ENCODE measurements at places on chromosomes 5 and 9.

DNA sequence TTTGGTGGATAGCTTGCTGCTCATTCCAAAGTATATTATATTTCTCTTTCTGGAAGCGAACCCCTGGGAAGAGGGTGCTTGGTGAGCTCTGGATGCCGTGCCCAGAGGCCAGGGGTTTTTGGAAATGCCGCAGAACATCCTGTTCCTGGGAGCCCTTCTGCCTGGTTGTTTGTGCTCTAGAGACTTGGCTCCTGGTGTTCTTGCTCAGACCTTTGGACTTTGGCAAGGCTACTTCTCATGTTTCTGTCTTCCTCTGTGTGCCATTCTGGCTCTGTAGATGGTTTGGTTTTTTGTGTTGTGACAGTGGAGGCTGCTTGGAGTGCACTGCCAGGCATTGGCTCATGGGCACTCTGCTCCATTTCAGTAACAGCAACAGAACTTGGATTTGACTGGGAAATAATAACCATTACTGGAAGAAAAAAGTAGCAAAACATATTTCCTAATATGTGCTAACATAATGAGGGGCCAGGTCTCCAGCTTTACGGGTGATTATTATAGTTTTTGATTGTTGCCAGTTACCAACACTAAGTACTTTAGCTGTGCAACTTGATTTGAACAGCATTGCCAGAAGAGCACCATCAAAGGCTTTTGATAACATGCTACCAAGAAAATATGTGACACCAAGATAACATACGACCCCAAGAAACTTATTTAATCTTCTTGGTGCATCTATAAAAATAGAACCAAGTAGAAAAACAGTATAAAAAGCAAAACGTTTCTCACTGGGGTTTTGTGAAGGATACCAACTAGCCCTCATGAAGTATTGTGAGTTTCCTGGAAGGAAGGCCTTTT lies 94.2 kb downstream of the PCSK1 start:
- DNase-seq = no peak

DNA sequence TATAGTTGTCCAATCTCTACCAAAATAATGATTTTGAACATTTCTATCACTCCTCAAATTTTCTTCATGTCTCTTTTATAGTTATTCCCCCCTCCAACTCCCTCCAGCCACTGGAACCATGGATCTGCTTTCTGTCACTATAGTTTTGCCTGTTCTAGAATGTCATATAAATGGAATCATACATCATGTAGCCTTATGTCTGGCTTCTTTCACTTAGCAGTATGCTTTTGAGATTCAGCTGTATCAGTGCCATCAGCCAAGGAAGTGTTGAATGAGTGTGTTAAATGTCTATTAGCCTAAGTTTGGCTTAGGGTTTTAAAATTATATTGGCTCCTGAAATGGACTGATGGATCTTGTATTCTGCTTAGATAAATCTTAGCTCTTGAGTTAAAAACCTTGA lies 36.0 kb downstream of the UBE2D2 start:
- no peak for DNase-seq

DNA sequence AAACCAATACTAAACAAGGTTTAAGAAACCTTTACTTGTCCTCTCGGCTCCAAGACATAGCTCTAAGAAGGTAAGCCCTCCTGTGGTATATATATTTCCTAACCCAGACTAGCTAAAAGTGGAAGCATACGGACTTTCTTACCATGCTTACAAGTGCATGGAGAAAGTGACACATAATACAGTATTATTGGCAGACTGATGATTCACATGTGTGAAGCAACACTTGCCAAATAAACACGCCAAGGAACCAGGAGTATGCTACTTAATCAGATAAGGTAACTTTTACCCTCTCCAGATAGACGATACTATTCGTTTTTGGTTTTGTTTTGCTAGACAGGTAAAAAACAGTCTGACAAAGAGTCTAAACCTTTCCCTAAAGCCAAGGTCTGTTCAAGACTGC lies 264.1 kb downstream of the MLLT3 start:
- DNase-seq = no peak

GRCh38 chr5:170221327-170221741 lies 11.5 kb upstream of the C5orf58 start:
- no peak for DNase-seq

DNA sequence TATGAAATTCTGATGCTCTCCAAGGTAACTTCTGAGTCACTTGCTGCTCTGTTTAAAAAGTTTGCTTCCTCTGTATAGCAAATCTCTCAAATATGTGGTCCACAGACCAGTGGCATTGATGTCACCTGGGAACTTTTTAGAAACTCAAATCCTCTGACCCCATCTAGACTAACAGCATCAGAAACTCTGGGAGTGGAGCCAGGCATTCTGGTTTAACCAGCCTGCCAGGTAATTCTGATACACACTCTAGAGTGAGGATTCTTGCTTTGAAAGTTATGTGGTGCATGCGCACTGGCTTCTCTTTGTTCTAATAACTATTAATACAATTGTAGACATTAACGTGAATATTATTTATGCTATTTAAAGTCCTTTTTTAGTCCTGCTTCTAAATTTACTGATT lies 298.1 kb downstream of the SLF1 start:
- no peak for DNase-seq

GRCh38 chr5:75616371-75616881 lies 5.2 kb downstream of the ANKDD1B start:
- no peak for DNase-seq

DNA sequence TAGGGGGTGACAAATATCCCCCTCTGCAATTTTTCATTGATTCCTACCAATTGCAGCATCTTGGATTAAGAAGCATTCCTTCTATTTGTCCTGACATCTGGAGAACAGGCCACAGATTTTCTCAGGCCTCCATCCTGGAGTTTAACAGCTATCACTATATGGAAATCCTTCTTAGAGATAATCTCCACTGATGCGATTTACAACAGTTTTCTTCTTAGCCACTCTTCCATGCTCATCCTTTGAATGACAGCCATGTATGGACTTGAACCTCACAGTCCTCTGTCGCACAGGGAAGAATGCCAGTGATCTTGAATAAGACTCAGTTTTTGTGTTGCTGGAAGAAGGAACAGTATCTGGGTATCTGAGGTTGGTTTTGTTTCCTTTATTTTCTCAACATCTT lies 73.2 kb downstream of the PGM5 start:
- DNase-seq = no peak

DNA sequence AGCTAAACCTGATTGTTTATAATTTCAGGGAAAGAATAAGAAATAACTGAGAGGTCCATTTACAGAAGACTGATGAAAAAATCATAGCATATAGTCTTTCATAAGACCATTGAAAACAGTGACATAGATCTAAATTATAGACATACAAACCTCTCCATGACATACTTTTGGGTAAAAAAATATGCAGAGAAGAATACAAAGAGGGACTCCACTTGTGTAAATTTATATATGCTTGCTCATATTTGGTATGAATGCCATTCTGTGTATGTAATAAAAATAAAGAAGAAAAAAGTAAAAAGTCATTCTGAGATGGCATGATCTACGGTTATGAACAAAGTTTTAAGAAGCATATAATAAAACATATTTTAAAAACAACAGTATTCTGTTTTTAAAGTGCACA lies 310.7 kb downstream of the ASTN2 start:
- DNase-seq = no peak

GRCh38 chr5:36669015-36669651 lies 62.7 kb downstream of the SLC1A3 start:
- no peak for DNase-seq

DNA sequence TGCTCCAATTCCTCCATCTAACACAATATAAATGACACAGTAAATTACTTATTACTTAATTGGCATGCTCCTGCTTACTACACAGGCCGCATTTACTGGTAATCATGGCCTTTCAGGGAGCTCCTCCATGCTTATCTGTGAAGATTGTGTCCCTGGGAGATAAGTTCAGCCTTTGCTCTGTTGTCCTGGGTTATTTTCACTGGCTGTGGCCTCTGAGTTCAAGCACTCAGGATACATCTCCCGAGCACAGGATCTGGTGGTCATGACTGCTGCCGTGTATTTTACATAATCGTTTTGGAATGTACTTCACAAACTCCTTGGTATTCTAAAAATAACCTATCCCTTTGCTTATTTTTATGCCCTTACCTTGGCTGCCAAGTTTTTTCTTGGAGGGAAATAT lies 215.7 kb downstream of the ICE1 start:
- DNase-seq = no peak

DNA sequence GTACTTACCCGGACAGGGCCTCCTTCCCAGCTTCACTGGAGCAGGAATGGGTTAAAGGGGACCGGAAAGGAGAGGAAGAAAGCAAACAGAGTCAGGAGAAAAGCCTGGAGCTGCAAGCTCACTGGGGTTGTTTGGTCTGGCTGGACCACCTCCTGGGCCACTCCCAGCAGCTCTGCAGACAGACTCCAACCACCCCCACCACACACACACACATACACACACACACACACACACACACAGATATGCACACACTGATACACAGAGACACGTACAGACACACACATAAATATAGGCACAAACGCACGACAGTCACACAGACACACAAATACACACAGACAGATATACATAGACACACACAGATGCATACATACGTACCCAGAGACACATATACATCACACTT lies 34.9 kb upstream of the SYNPO start:
- DNase-seq = no peak

DNA sequence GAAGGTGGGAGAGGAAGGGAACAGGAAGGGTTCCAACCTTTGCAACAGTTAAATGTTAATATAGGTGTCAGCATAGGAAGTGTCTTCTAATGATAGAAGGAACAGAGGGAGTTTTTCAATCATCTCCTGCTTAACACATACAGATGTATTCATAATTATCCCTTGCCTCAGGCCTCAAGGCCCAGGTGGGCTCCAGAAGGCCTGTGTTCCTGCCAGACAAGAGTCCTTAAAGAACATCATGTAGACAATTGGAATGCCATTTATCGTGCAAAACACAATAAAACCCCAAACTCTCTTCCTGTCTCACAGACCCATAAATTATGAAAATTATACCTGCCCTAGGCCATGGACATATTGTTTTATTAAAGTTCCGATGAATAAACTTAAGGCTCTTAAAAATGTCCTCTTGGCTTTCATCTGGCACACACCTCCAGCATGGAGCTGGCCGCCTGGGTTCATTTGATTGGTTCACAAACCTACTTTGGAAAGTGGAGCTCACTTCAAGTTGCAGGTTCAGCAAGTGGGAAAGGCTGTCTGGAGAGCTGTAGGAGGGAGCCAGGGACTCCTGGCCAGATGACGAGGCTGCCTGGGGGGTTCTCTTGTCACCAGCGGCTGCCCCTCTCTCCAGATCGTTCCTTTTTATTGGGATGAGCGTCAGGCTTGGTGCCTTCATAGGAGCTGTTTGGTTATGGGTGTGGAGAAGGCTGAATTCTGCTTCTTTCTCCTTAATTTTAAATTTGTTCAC lies 17.5 kb downstream of the SPRY4 start:
- no peak for DNase-seq

- DNase-seq = no peak
Measured at GRCh38 chr9:37197158-37198038, 77.0 kb downstream of the ZCCHC7 start.

GRCh38 chr5:36701085-36701698 lies 94.8 kb downstream of the SLC1A3 start:
- no peak for DNase-seq

- DNase-seq = no peak
Measured at GRCh38 chr9:127940593-127940992, 2.9 kb upstream of the DPM2 start.

DNA sequence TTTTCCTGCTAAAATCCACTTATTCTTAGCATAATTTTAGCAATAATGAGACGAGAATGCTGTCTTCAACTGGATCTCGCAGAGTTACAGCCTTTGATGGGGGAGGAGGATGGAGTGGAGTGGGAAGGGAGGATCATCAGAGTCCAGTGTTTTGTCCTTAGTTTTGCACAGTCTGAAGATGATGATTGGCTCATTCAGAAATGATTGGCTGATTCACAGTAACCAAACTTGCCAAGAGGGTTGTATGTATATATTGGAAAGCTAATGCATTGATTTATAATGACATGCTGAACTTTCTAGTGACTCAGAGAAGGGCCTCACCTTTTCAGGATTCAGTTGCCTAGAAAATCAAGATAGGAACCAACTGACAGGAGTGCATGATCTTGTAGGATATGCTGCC lies 448.0 kb downstream of the CCDC171 start:
- DNase-seq = no peak

- no peak for DNase-seq
Measured at GRCh38 chr9:70121818-70122436, 78.3 kb downstream of the MAMDC2 start.

DNA sequence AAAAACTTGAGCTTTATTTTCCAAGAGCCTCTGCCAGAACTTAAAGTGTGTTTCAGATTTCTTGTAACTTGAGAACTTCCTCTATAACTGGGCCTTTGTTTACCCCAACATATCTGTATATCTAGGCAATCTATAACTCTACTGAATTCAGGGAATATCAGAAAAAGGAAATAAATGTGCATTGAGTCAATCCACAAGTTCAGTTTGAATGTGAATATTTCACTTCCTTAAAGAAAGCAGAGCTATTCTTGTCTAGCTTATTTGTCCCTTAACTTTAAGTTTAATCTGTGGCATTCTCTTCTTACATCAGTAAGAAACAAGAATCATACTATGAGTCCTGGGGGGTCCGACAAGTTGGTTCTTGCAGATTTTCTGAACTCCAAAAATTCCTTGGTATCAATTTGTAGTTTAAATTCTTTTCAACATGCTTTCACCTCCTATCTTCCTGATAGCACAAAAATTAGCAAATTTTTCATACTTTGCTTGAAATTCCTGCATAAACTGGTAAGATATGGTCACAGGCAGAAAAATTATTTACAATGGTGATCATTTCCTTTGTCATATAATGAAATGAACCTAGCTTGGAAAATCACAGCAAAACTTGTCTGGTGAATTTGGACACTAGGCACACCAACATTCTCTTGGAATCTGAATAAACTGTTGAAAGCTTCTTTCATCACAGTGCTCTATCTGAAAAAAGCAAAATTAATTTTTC lies 19.8 kb upstream of the ITGA1 start:
- no peak for DNase-seq

- DNase-seq = peak; percentile 95
Measured at GRCh38 chr9:89675058-89675742, 70.4 kb downstream of the GADD45G start.

DNA sequence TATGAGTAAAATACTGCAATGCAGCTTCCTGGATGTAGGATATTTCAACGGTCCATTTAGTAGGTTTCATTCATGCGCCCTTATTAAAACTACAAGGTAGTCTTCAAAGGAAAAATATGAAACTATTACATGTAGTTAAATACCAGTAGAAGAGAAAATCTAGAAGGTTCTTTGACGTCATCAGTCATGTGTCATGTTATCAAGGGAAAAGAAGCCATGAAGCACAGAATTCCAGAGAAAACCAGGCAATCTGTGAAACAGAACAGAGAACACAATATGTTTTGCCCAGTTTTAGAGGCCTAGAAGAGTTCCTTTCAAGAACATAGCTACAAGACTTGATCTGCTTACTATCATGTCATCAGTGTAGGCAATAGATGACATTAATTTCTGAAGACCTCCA lies 38.4 kb downstream of the BNC2 start:
- no peak for DNase-seq

DNA sequence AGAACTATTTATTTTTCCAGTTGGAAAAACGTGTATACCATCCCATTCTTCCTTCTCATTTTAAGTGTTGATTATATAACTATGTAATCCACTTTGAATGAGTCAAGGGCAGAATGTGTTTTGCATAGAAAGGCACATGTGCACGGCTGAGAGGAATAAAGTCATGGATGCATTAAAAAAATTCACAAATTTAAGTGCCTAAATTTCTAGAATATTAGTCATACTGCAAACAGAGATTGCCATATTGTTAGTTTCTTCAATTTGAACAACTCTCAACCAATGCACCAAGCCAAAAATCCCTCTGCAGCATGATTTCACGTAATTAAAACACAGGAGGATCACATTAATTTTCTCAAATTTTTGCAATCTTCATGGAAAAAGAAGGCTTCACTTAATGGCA lies 166.3 kb downstream of the MPDZ start:
- DNase-seq = no peak
